Caki2 (cell line): ENCODE measurements at places on chromosomes 2 and 18. TPM values are rescaled to one million over a fixed set of nuclear protein-coding genes. Genes with fewer than 3 reads are reported as not detected.

Gene SRD5A2
- not detected in 2 replicates for total RNA-seq

Gene FER1L5
- total RNA-seq: not detected in 2 replicates

Gene SLC11A1
- total RNA-seq: 1.4 and 3.0 TPM in 2 replicates

Gene CCDC150
- 4.9 and 23.5 TPM in 2 replicates for total RNA-seq

Gene PLCD4
- 4.3 and 11.9 TPM in 2 replicates for total RNA-seq

Gene MERTK
- total RNA-seq: 1.4 and 9.3 TPM in 2 replicates

Gene NETO1
- 7.6 and 8.1 TPM in 2 replicates for total RNA-seq

Gene GPR45
- total RNA-seq: 0.17 and 0.20 TPM in 2 replicates

Gene CCT4
- total RNA-seq: 275 and 294 TPM in 2 replicates

Gene NT5C1B
- total RNA-seq: not detected in 2 replicates

Gene RNF152
- total RNA-seq: not detected in 2 replicates

Gene CRYBA2
- not detected in 2 replicates for total RNA-seq

Gene PPP1R1C
- total RNA-seq: 0.41 TPM in 1 of 2 replicates, not detected in the other
